Astrocyte of the hippocampus (primary cell): ENCODE measurements at places on chromosomes 11 and 22.

DNA sequence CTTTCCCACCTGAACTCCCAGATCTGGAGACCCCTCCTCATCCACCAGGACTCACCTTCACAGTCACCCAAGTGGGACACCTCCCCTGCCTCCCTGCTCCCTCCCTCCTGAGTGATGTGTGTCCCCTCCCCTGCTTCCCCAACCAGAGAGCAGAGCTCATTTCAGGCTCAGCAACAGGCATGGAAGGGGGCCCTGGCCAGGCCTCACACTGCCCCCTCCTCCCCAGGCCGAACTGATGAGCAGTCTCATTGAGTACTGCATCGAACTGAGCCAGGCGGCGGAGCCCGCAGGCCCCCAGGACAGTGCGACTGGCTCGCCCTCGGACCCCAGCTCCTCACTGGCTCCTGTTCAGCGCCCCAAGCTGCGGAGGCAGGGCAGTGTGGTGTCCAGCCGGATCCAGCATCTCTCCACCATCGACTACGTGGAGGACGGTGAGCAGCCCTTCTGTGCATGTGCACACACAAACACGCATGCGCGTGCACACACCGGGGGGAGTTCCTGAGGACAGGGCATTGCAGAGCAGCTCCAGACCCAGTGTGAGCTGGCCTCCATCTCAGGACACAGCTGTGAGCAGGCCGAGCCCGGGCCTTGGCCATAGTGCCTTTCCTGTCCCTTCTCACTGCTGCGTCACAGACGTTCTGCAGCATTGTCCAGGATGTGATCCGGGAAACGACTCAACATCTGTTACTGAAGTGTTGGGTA, 17.8 kb upstream of the NEAT1 start:
- DNase-seq = no peak

DNA sequence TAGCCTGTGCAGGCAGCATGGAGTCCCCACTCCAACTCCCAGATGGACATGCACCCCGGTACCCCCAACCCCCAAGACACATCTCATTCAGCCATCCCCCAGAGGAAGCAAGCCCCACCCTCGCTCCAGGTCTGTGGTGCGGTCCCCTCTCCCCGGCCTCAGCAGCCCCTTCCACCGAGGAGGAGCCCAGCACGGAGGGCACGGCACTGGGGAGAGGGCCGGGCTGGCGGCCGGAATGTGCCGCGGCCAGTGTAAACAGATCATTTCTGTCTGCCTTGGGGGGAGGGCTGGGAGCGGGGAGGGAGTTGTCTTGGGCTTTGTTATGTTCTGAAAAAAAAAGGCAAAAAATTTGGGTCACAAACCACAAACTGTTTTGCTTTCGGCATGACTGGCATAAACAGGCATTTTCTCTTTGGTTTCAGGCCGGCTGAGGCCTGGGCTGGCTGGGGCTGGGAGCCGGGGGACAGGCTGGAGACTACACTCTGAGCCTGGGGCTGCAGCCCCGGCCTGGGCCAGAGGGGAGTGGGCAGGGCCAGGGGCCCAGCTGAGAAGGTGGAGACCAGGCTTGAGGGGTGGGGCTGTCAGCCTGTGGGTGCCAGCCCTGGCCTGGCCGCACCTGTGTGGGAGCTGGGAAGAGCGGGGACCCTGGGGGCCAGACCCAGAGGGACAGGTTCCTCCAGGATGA, 16.8 kb downstream of the IGF2 start:
- peak; percentile 93 for DNase-seq

GRCh38 chr11:74697722-74698121, 33.5 kb downstream of the CHRDL2 start:
- DNase-seq = no peak

DNA sequence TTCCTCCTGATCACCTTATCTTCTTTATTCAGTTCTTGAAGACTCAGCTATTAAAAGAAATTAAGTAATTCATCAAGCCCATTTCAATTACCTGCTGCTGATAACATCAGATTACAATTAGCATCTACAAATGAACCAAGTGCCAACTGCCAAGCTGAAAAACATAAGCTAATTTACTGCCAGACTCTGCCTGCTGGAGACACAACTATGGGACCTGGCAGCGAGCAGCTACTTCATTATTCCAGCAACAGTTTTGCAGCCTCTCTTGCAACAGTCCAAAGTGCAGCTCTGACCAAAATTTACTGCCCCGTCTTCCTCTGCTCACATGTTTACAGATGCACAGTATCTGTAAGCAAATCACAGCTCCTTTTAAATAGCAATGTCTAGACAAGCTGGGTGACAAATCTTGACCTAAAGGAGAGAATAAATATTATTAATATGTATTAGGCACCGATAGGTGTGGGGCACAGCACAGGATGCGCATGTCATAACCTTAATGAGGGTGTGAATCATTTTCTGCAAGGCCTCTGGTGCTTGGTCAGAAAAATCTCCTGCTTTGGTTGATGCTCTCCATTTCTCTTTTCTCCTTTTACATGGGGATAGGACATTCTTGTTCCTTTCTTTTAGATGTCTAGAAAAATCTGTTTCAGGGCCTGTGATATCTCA, 232.2 kb upstream of the PITPNB start:
- no peak for DNase-seq

GRCh38 chr11:92306966-92307510, 82.4 kb downstream of the FAT3 start:
- peak; percentile 55 for DNase-seq

DNA sequence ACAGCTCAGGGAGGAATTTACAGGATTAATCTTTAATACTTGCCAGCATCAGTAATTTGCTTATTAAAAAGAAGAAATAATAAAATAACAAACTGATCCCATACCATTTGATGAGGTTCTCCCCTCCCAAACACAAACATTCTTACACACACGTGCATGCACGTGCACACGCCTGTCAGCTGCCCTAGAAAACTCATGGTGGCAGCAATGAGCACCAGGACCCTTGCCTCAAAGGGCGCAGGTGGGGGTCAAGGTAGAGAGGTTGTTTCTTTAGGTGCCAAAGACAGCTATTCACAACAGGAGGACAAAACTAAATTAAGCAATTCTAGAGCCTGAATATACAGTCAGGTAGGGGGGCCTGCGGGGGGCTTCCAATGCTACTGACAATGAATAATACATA, 219.3 kb downstream of the BUD13 start:
- no peak for DNase-seq

- no peak for DNase-seq
These were observed 11.2 kb downstream of the KREMEN1 start for GRCh38 chr22:29083933-29084591.

GRCh38 chr11:67352546-67353316, 615 bp downstream of the POLD4 start:
- no peak for DNase-seq

DNA sequence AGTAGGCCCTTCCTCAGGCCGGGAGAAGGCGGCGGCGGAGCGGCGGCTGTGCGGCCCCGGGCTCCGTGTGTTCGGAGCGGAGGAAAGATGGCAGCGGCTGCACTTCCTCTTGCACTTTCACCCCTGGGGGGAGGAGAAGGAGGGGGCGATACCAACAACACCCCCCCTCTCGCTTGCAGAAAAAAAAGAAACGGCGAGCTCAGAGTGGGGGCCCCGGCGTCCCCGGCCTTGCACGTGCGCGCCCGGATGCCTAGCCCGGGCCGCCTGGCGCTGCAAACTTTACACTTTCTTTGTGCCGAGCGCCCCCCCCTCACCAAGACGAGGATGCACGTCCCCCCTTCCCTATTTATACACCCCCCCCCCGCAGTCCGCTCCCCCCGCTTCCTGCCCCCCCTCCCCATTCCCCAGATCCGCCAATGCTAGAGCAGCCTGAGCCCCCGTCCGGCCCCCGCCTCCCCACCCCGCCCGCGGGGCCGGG, at the start of gene PATZ1:
PATZ1 (minus strand) TSS at position 92 of the 478 bp plus-strand sequence. CDS start 744 bp downstream, outside the sequence.
- peak; percentile 85 for DNase-seq

DNA sequence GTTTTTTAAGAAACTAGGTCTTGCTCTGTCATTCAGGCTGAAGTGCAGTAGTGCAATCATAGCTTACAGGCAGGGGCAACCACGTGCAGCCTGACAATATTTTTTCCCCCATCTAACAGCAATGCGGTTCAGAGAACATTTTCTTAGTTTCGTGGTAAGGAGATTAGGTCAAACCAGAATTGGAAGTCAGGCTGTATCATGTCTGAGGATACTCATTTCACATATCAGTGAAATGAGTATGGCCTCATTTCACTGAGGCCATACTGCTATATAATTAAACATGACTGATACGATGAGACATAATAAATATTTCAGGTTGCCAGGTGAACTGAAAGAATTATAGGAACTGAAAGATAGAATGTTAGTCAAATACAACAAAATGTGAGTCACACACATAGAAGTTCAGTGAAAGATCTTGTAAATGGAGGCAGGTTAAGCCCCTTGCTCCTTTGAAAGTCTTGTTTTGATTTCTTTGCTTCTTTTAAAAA, 32.5 kb upstream of the IZUMO1R start:
- DNase-seq = no peak

DNA sequence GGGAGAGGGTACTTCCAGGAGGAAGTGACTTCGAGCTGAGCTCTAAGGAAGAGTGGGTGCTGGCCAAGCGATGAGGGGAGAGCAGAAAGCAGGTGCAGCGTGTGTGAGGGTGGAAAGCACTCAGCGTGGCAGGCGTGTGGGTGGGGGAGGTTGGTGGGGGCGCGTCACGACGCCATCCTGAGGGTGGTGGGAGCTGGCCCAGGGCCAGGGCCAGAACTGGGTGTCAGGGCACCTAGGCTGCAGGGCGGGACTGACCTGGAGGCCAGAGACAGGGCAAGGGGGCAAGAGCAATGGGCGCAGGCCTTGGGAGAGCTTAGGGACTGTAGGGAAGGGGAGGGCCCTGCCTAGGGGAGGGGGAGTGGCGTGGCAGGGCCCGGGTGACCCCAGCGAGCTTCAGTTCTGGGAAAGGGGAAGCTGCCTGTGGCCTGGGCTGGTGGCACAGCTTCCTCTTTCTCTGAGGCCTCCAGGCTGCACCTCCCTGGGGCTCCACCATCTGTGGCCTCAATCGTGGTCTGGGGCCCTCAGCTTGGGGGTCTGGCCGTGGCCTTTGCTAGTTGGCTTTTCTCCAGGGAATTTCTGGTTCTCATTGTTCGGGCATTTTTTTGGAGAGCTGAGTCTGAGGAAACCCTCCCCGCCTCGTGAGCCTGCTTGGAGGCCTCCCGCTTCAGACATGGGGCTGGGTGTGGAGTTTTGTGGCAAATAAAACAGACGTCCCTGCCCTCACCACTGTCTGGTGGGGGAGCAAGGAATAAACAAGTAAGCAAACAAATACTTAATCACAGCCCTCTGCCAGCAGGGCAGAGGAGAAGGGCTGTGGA, 8.9 kb downstream of the RELT start:
- peak; percentile 56 for DNase-seq

- DNase-seq = peak; percentile 50
These were observed 4.7 kb upstream of the TTC36 start for GRCh38 chr11:118522571-118523072.

GRCh38 chr11:94652735-94653284, 85.6 kb downstream of the PIWIL4 start:
- no peak for DNase-seq

DNA sequence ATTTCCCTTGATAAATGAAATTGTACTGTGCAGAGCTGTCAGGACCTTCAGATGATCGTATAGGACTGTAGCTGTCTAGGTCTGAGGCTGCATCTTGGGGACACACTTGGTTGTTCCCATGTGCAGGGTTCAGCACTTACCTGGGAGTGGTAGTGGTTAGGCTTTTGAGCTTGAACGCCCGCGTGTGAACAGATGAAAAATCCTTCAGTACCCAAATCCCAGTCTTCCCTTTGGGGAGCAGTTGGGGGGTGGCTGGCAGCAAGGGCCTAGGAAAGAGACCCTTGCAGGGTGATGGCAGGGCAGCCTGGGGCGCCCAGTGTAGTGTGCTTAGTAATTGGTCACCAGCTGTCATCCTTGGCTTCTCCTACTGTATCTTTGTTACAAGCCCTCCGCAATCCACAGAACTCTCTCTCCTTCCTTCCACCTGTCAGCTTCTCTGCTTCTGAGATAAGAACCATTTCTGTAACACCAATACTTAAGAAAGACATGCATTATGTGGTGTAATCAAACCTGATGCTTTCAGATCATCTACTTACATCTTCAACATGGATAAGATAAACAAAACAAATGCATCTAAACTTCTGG, 64.6 kb downstream of the MORC2 start:
- no peak for DNase-seq

- peak; percentile 31 for DNase-seq
These were observed 2.8 kb downstream of the IL17RA start for GRCh38 chr22:17087498-17088131.

DNA sequence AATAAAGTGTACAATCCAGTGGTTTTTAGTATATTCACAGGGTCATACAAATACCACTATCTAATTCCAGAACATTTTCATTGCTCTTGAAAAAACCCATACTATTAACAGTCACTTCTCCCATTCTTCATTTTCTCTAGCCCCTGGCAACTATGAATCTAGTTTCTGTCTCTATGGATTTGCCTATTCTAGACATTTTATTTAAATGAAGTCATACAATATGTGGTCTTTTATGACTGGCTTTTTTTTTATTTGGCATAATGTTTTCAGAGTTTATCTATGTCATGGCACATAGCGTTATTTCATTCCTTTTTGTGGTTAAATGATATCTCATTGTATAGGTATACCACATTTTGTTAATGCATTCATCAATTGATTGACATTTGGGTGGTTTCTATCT, 59.4 kb downstream of the KDM2A start:
- DNase-seq = no peak

- no peak for DNase-seq
These were observed 48.2 kb downstream of the BSX start for GRCh38 chr11:122933416-122933815.

GRCh38 chr11:34427186-34427805, 11.4 kb upstream of the CAT start:
- peak; percentile 40 for DNase-seq

DNA sequence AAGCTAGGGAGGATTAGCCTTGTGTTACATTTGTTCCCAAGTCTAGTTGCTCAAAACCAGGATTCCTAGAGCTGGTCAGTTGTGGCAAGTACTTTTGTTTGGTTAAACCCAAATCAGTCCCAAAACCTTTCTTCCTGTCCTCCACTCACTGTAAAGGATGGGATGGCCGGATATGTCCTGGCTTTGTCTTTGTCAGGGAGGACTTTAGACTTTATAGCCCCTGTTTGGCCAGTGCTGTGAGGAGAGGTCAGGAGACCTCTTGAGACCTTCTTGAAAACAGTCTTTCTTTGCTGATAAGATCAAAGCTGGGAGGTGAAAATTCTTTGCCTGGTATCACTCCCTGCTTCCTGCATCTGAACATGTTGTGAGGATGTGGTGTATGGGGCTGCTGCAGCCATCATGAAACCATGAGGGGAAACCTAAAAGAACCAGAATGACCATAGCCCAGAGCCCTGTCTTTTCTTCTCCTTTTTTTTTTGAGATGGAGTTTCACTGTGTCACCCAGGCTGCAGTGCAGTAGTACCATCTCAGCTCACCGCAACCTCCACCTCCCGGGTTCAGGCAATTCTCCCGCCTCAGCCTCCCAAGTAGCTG, 43.6 kb upstream of the FTH1 start:
- DNase-seq = no peak

- DNase-seq = peak; percentile 39
These were observed 59.9 kb upstream of the RRAS2 start for GRCh38 chr11:14418801-14419417.

- DNase-seq = no peak
These were observed 98.8 kb upstream of the PITPNB start for GRCh38 chr22:28017859-28018258.

GRCh38 chr22:49334976-49335375, 492.7 kb downstream of the BRD1 start:
- DNase-seq = no peak
